ENCODE measurements at places on chromosomes 6 and 20.

GRCh38 chr6:35360349-35361138, 18.2 kb downstream of the PPARD start:
- DNase-seq = peak; percentile 46

- DNase-seq = peak; percentile 56
These were observed 7.5 kb downstream of the TRIM39 start for GRCh38 chr6:30334075-30334783.

DNA sequence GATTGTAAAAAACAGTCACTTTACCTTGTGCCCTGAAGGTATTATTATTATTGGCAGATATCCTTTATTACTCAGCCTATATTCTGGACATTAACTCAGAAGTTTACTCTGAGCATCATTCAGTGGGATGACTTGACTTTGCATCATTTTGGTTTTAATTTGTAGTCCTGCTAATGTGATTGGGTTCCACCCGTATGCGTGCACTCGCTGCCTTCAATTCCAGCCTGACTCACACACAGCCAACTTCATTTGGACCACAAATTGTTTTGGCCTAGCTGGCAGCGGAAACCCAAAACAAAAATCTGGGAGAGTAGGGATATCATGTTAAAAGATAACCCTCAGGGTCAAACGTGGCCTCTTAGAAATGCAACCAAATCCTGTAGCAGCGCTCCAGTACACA, 704.4 kb upstream of the SLC35B3 start:
- no peak for DNase-seq

DNA sequence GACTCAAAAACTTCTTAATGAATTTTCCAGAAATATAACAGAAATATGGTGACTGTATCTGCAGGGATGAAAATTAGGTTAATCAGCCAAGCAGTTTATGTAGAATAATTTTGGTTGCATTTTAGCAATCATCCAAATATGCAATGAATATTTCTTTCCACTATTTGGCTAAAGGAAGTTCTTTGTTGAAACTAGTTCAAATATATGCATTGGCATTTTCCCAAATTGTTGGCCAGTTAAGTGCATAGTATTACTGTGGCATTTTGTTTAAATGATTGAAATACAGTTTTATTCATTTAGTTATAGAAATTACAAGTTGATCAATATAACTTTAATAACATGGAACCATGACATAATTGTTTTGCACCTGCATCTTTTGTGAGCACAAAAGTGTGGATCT, 115.5 kb downstream of the DOK5 start:
- no peak for DNase-seq

DNA sequence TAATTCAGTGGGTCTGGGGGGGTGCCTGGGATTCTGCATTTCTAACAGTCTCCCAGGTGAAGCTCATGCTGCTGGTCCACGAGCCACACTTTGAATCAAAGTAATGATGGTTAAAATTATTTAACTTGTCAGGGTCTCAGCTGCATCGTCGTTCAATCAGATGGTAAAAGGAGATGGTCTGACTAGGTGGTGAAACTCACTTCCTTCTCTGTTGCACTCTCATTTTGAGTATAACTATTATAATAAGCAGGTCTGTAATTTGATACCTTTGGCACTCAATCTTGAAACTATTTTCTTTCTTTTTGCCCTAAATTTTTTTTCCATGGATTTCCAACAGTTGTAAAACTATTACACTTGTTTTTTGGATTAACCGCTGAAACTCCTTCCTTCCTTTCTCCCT, 292.5 kb downstream of the FARS2 start:
- DNase-seq = no peak

DNA sequence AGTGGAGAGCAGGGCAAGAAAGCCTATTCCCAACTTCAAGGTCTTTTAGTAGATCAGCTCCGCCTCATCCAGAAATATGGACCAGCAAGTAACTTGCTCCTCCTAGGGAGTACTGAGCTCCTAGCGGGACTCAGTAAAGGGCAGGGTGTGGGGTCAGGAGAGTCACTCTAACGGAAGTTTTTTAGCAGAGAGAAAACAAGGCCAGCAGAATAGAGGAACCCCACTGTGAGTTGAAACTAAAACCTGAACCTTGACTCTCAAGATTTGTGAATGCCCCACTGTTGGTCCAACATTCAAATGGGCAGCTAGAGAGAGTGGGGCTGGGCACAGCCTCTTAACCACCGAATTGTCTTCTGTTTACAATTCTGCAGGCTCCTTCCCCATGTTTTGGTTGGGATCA, 244.8 kb downstream of the FARS2 start:
- no peak for DNase-seq

GRCh38 chr6:145023116-145023726, 712.1 kb downstream of the EPM2A start:
- DNase-seq = no peak

Data from suppressor macrophage treated with lipopolysaccharide for 1 hour (primary cell).